ENCODE measurements at places on chromosomes 16 and 17.

- no peak for DNase-seq
Observed at GRCh38 chr17:3590231-3590630, 19.0 kb downstream of the TRPV1 start.

- peak; percentile 37 for DNase-seq
Observed at GRCh38 chr16:89613231-89613953, at the start of gene DPEP1. TSS of gene DPEP1 (plus strand) at chr16:89613642. CDS start at chr16:89630411, 16,769 bp downstream.

- DNase-seq = no peak
Observed at GRCh38 chr16:86040496-86040895, 141.5 kb downstream of the IRF8 start.

- no peak for DNase-seq
Observed at GRCh38 chr17:75269844-75270217, 1.2 kb downstream of the MIF4GD start.

- no peak for DNase-seq
Observed at GRCh38 chr17:48155889-48156611, 48.5 kb downstream of the SNX11 start.

GRCh38 chr17:57880086-57880456 lies 30.2 kb upstream of the MRPS23 start:
- DNase-seq = no peak

- DNase-seq = peak; percentile 31
Observed at GRCh38 chr17:19024101-19025078, 19.8 kb upstream of the FAM83G start.

GRCh38 chr16:89122322-89122851 lies 28.7 kb downstream of the ACSF3 start:
- no peak for DNase-seq

DNA sequence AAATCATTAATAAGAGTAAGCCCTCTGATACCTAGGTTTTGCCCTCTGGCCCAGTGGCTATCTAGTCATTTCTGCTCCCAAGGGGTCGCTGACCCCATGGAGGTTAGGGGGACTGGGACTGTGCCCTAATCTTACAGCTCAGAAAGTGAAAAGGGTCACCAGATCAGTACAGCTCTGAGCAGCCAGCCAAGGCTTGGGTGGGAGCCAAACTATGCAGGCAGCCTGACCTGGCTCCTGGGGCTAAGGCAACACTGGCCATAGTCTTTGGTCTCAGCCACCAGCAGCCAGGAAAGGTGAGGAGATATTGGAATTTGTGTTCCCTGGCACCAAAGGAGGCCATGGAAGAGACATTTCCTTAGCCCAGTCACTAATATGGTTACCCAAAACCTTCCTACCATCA lies 67.6 kb downstream of the ASIC2 start:
- no peak for DNase-seq

DNA sequence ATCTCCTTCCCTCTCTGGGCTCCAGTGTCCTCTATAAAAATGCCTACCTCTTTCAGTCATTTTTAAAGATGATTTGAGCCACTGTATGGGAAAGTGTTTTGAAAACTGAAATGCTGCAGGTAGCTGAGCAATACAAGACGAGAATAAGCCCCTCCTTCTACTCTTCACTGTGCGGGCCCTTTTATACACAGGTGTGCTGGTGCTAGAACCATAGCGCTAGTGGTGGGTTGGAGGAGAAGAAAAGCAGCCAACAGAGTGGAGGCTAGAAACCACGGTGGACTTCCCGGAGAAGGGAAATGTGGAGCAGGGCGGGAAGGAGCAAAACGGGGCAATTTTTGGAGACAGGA lies 58.2 kb upstream of the DLX4 start:
- DNase-seq = no peak

GRCh38 chr17:59093702-59094231 lies 12.9 kb downstream of the TRIM37 start:
- peak; percentile 87 for DNase-seq

- DNase-seq = no peak
Observed at GRCh38 chr17:73404246-73404645, 92.4 kb upstream of the CDC42EP4 start.

DNA sequence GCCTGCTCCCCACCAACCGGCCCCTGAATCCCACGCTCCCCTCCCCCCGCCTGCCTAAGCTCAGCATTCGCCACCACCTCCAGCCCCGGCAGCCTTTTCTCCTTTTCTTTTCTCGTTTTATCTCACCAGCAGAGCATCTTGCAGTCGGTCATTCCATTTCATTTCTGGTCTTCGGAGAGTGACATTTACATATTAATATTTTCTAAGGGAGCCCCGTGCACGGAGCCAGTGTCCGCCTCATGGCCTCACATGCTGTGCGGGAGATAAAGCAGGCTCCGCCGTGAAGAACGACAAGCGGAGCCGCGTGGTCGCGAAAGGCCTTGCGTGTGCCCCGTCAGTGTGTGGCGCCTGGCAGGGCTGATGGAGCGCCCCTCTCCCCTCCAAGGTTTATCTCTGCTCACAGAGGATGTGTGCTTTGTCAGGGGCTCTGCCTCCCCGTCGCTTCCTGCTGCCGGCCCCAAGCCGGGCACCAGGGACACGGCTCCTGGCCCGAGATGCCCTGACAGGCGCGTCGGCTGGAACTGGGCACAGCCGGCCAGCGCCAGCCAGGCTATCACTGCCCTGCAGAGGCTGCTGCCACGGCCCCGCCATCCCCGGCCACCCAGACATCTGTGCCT lies 95.5 kb upstream of the GSE1 start:
- no peak for DNase-seq

DNA sequence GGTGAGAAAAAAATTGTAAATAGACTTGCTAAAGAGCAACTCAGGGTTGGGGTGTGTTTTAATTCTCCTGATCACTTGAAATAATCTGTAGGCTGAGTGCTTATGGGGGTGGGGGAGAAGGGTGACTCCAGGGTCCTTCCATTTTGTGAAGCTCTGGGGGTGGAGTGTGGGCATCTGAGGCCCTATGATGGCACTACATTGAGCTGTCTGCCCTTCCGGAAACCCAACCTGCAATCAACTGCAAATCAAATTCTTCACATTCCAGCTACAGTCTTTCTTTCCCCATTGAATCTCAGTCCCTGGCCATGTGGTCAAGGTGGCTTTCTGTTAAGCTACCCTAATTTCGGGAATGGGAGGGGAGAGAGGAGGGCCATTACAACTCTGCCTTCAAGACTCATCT lies 6.0 kb upstream of the CDC6 start:
- DNase-seq = no peak

- DNase-seq = no peak
Observed at GRCh38 chr16:59840169-59840568, 1106.1 kb upstream of the GOT2 start.

DNA sequence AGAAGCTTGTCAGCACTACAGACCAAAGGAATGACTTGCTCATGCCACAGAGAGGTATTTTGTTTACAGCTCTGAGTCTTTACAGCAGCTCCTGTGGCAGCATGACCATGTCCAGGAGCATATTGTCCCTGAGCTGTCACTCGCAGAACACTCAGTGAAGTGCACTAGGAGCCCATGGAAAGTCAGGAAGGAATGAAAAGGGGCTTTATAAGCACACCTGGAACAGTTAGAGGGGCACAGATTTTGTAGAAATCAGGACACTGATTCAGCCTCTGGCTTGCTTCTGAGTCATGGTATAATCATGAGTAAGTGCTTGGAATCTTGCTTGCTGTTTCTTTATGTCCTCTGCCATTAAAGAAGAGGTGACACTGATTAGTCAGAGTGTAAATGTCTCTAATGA lies 41.0 kb downstream of the TADA2A start:
- DNase-seq = peak; percentile 29

- DNase-seq = no peak
Observed at GRCh38 chr17:7579834-7580603, 581 bp downstream of the CD68 start.

DNA sequence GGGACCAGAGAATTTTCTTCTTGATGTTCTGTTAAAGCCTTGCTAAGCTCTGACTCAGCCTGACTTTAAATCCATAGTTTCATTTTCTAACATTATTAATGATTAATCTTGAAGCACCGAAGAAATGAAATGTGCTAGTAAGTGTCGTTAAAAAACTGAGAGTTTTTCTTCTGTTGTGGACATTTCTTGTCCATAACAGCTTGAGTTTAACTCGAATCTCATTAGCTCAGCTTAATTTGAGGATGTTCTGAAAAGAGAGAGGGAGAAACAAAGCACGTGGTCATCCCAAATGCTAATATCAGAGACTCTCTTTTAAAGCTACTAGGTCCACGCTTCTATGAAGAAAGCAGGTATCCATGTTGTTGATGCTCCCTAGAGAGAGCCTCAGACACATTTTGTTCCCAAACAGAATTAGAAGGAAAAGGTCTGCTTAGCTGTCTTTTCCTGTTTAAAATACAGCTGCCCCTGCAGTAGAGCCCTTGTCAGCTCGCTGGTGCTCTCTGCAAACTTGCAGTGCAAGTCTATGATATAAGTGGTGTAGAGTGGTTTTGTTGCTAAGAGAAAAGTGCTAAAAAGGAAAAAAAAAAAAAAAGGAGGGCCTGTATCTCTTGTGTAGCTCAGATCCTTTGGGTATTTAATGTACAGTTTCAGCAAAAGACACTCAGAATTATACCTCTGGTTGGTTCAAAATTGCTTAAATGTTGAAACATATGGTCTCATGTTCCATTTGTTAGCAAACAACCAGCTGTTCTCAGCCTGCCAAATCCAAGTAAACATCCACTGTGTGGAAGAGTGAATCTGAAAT lies 191.1 kb upstream of the TBX2 start:
- DNase-seq = no peak

GRCh38 chr16:53805113-53805512 lies 101.2 kb downstream of the FTO start:
- no peak for DNase-seq

DNA sequence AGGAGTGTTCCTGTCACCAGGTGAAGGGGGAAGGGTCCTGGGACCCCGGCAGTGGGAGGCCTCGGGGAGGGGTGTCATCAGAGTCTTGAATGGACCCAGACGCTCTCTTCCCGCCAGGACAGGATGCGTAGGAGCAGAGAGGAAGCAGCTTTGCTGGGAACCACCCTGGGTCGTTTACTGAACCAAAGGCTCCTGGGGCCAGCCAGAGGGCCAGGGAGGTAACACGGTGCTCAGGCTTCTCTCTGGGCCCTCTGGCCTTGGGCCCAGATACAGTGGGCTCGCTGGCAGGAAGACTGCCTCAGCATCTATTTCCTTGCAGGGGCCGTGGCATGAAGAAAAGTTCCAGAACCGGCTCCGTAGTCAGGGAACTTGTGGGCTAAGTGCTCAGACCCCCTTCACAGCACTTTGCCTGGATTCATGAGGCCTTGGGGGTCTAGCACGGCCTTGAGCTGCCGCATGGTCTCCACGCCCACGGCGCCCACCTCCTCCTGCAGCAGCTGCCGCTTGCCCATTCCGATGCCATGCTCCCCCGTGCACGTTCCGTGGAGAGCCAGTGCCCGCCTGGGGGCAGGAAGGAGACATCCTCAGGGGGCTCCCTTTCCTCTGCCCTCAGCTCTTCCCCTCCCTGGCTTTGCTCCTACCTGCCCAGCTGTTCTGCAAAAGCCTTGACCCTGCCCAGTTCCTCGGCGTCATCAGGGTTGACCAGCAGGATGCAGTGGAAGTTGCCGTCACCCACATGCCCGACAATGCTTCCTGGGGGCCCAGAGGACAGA lies 4.4 kb downstream of the LDHD start:
- no peak for DNase-seq

- no peak for DNase-seq
Observed at GRCh38 chr16:28820016-28820415, 2.8 kb upstream of the ATXN2L start.

DNA sequence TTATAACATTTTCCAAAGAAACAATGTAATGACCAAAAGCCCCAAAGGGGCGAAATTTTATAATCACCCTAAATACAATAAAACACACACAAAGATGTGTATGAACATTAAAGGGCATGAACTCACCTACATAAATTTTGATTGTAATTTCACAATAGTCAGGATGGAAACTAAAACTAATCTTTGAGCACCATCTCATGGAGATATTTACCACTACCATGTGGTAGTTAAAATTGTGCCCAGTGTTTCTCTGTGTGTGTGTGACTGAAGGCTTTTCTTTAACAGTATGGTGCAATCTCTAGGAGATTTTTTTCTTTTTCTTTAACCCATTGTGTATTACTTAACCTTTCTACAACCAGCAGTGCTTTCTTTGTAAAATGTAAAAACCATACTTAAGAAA lies 19.7 kb upstream of the MEIOC start:
- peak; percentile 40 for DNase-seq

GRCh38 chr17:64377769-64378282 lies 12.8 kb downstream of the PECAM1 start:
- DNase-seq = no peak

All from RPMI7951 (cell line).